NCI-H2029 treated with DMSO at 0.1 percent for 48 hours (cell line): ENCODE measurements at places on chromosomes 2 and 18.

DNA sequence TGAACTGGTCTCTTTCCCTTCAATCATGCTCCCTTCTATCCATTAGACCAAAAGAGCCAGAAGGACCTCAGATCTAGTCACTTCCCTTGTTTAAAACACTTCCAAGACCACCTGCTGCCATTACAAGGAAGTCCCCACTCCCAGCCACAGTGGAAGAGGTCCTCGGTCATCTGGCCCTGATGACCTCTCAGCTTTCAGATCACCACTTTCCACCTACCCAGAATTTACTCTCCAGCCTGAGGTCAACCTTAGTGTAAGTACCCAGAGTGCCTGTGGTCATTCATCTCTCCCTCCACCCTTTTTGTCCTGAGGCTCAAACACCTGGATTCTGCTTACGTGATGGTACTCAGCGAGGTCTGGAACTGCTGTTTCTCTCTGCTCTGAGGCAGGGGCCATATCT, 67.1 kb downstream of the MARCO start:
- no peak for DNase-seq

DNA sequence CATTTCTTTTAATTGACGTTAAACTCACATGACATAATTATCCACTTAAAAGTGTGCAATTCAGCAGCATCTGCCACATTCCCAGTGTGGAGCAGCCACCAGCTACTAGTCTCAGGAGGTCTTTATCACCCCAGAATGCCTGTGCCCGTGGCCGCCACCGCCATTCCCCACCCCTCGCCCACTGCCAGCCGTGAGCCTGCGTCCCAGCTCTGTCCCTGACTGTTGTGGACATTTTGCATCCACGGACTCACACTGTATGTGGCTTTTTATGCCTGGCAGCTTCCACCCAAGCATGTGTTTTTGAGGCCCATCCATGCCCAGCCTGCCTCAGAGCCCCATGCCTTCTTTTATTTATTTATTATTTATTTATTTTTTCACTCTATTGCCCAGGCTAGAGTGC, 9.2 kb downstream of the BOK start:
- DNase-seq: no peak

- DNase-seq: no peak
These were observed 46.5 kb upstream of the MMADHC start for GRCh38 chr2:149634103-149634502.

DNA sequence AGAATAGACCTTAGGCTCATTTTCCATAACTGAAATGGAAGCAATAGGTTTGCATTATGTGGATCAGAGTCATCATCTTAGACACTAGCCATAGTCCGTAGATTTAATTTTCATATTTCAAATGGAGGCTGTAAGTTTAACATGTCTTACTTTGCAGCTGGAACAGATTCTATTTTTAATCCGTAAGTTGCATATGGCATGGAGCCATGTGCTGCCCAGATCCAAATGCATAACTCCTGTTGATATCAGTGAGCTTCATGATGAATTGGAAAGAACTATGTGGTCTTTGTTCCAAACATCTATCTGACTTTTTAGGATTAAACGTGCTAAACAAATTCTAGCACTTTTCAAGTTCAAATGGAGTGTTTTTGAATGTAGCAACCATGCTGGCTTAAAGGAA, 43.4 kb downstream of the MEIS1 start:
- no peak for DNase-seq

DNA sequence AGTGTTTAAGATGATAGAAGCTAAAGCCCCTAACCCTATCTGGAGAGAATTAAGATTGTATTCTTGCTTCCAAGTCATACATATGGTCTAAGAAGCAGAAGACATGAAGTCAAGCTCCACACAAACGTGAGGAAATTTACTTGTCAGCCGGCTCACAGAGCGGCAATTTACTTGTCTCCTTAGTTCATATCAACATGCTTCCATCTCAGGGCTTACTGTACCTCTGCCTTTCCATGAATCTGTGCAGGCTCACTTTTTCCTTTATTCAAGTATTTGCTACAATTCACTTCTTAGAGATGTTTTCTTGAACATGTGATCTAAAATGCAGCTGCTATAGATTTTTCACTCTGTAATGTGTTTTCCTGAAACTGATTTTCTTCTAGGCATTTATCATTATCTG, 1386.4 kb downstream of the LRP1B start:
- no peak for DNase-seq

DNA sequence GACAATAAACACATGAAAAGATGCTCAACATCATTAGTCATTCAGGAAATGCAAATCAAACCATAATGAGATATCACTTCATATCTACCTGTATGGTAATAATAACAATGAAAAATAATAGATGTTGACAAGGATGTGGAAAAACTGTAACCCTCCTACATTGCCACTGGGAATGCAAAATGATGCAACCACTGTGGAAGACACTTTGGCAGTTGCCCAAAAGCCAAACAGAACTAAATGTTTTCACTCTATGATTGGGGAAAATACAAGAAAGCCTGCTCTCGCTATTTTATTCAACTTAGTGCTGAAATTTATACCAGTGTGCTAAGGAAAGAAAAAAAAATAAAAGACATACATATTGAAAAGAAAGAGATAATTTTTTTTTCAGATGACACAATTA, 934.5 kb downstream of the CNTNAP5 start:
- DNase-seq: no peak

- DNase-seq: no peak
These were observed 108.3 kb upstream of the MAPRE2 start for GRCh38 chr18:34932792-34933466.

GRCh38 chr2:86525421-86526340, 37.6 kb downstream of the CHMP3 start:
- DNase-seq: no peak

- no peak for DNase-seq
These were observed 68.7 kb downstream of the KCTD1 start for GRCh38 chr18:26479681-26480079.

DNA sequence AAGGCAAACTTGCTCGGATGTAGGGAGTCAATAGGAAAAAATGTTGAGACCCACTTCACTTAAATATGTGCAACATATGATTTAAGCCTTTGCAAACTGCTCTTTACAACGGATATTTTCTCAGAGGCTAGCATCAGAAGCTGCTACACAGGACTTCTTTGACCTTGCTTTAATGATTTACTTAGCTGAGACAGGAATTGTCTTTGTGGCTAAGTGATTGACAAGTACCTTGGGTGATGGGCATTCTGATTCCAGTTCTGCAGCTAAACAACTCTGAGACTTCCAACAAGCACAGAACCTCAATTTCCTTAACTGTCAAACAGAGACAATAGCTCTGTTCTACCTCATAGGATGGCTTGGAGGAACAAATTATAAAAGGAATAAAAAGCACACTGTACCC, 150.2 kb downstream of the NCKAP5 start:
- no peak for DNase-seq
